T-helper 2 cell treated with Interferon-gamma antibody and Interleukin-4, amounts not matched to agents 5 μg/mL and 100 μg/mL, for 36 hours (primary cell): ENCODE measurements at places on chromosomes 6 and 20.

GRCh38 chr6:167711211-167711610 lies 115.5 kb upstream of the AFDN start:
- no peak for DNase-seq

- no peak for DNase-seq
Measured at GRCh38 chr20:51696304-51697071, 71.7 kb downstream of the ATP9A start.

DNA sequence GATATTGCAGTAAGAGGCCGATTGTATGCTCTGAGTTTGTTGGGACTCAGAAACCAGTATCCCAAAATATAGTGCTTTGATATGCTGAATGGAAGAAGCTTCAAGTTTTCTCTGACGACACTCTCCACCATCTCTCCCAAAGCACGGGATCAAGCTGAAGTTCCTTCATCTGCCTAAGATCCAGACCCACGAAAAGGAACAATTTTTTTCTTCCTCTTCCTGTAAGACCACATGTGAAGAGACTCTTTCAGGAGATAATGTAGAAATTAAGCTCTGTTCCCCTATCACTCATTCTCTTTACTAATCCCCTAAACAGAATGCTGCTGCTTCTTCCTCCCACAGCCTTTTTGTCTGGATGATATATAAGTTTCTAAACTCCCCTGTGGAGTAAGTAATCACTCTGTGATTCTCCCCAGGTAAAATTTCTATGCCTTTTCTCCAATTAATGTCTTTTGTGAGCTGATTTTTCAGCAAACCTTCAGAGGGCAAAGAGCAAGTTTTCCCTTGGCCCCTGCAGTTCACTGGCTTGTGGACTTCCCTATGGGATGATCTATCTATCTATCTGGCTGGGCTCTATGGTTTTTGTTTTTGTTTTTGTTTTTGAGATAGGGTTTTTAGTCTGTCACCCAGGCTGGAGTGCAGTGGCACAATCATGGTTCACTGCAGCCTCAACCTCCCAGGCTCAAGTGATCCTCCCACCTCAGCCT lies 13.5 kb upstream of the PNRC1 start:
- DNase-seq, result no peak

- DNase-seq, result no peak
Measured at GRCh38 chr6:69937402-69938136, 71.2 kb downstream of the COL19A1 start.

DNA sequence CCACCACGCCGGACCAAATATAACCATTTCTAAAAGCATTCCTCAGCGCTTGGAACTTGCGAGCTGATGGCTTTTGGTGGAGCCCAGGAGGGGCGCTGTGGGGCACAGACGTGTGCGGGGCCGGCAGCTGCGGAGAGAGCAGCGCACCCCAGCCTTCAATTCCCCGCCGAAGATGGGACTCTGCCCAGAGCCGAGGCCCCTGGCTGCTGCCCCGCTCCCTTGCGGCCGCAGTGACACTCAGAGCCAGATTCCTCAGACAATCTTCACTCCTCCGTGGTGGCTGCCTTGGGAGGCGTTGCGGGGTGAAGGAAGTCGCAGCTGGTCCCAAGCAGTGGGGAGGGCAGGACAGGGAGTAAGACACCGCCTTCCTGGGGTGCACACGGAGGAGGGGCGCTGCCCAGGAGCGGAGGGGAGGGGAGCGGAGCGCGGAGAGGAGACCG lies 87.7 kb downstream of the TMEM242 start:
- peak; percentile 35 for DNase-seq

- no peak for DNase-seq
Measured at GRCh38 chr6:53828215-53828614, 33.4 kb downstream of the LRRC1 start.

GRCh38 chr20:3678198-3678597 lies 3.6 kb downstream of the ADAM33 start:
- no peak for DNase-seq

DNA sequence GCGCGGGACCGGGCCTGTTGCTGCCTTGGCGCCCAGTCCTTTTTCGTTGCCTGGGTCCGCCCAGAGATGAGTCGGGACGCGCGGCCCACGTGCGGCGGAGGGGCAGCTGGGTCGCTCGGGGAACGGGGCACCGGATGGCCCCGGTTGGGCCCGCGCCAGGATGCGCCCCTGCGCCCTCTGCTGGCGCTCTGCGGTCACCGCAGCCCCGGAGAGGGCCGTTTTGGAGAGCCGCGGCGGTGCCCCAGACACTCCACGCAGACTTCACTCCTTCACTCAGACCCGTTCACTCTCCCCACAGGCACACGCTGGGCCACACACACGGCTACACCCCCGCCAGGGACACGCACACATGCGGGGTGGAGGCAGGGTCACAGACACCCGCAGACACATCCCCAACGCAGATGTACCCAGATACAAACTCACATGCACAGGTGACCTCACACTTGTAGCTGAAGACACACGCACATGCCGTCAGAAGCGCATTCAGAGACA lies 38.8 kb downstream of the SRC start:
- peak; percentile 79 for DNase-seq

DNA sequence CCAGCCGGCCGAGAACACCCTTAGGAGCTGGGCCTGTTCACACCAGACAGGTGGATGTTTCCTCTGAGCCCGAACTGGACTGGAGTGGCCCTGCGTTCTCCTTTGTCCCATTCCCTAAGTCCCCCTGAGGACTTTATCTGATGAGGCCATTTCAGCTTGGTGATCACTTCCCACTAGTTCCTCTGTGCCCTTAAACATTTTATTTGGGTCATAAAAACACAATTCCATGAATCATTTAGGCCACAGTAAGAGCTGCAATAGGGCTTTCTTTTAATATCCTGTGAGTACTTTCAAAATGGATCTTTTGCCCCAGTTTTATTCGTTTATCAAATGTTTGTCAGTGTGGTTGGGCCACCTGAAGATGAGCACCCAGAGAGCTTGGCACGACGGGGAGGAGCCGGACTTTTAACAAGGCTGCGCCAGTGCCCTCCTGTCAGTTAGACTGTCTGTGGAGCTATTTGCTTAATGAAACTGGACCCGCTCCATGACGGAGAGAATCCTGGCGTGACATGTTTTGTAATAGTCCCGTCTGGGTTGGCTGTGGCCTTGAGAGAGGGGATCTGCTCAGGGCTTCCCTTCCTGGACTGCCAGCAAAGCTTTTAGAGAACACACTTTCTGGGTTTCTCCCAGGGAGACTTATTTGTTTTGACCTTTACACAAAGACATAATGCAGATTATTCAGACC lies 53.5 kb downstream of the ZDHHC14 start:
- DNase-seq, result no peak

GRCh38 chr6:46610862-46611553 lies 41.6 kb downstream of the CYP39A1 start:
- DNase-seq, result no peak

DNA sequence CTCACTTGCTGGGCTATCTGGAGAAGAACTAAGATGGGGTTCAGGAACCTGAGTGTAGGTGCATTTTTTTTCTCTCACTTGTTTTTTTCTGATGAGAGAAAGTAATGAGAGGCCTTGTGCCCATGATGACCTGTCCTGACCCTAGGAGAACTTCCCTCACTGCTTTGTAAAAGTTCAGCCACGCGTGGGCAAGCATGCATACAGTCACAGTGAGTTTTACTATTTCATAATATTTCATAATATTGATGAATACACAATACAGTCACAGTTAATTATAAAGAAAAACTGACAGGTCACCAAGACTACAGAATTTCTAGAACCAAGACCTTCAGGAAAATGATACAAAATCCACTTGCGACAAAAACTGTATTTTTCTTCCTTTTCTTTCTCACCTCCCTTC lies 111.8 kb downstream of the MAP7 start:
- DNase-seq, result no peak

- DNase-seq, result no peak
Measured at GRCh38 chr6:22399693-22400092, 102.9 kb upstream of the PRL start.

GRCh38 chr20:2132461-2132901 lies 30.9 kb downstream of the STK35 start:
- DNase-seq, result no peak

DNA sequence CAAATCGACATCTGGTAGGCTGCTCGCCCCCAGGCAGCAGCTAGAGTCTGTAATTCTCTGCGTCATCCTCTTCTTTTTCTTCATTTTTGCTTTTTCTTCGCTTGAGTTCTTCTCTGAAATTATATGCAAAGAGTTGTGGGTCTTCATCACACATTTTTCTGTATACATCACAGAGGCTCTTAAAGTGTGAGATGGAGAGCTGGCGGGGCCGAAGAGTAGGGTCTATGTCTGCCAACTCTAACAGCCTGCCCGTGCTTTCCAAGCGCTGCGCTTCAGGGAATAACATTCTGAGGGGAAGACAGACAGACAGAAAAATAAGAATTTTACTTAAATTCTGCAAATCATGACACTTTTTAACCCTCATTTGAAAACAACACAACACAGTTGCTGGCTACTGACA lies 6.0 kb upstream of the CLDN20 start:
- DNase-seq, result no peak

- DNase-seq, result no peak
Measured at GRCh38 chr6:4907602-4908001, 96.2 kb downstream of the RPP40 start.

DNA sequence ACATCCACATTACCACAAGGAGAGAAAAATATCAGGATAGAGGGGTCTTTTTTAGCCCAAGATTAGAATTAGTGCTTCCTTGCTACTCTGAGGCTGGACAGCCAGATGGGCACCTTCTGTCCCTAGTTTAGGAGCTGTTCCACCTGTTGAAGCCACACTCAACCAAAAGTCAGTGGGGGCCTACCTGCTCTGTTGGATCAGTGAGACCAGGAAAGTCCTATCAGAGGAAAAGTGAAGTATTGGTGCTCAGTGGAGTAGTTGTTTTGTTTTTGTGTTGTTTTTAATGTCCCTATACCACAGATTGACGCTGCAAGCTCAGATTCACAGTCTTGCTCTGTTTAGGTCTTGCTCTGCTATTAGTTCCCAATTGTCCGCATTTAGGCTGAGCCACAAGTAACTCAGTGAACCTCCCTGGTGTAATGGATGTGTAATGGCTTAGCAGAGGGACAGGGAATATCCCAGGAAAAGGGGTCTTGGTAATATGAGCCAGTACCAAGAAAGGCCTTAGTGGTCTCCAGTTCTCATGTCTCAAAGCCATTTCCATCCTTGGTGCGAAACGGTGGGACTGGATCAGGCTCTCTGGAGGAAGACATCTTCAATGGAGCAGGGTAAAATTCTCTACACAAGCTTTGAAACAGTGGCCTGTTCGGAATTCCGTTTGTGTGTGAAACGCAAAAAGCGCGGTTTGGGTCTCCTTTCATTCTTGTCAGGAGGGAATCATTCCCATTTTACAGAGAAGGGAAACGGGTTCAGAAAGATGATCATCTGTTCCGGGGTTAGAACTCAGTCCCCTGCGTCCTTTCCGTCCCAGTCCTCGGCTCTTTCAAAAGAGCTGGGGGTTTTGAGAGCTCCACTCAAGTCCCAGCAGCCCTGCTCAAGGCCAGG lies 631 bp upstream of the PABPC1L start:
- no peak for DNase-seq

GRCh38 chr20:12028771-12029170 lies 111.1 kb downstream of the BTBD3 start:
- DNase-seq, result no peak

DNA sequence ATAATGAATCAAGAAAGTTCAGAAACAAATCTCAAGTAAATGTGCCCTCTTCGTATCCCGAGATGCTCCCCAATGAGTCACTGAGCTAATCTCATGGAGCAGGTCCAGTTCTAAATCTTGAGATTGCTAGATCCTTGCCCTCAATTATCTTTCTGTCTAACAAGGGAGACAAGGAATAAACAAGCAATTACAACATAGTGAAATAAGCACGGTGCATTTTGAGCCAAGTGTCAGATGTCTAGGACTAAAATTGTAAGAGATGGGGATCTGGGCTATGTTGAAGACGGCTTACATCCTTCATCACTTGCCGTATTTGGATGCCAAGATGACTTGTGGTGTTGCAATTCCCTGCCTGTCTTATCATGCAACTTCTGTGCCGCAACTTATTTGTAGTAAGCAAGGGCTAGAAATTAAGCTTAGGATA lies 56.5 kb upstream of the ADGRF1 start:
- no peak for DNase-seq

DNA sequence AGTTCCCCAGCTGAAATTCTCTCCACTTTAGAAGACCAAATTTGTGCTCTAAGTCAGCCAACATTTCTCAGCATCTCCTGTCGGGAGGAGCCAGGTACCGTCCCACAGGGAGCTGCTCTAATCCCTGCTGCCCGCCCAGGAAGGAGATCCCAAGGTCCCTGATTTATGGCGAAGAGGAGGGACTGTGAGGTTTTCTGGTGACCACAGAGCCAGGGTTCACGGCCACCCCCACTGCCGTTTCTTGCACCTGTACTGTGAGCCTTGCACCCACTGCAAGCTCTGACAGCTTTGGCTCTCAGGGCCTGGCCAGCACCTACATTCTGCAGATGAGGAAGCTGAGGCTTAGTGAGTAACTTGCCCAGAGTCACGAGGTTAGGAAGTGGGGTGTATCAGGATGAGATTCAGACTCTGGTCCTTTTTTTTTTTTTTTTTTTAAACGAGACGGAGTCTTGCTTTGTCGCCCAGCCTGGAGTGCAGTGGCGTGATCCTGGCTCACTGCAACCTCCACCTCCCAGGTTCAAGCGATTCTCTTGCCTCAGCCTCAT lies 34.9 kb downstream of the FOXC1 start:
- no peak for DNase-seq

DNA sequence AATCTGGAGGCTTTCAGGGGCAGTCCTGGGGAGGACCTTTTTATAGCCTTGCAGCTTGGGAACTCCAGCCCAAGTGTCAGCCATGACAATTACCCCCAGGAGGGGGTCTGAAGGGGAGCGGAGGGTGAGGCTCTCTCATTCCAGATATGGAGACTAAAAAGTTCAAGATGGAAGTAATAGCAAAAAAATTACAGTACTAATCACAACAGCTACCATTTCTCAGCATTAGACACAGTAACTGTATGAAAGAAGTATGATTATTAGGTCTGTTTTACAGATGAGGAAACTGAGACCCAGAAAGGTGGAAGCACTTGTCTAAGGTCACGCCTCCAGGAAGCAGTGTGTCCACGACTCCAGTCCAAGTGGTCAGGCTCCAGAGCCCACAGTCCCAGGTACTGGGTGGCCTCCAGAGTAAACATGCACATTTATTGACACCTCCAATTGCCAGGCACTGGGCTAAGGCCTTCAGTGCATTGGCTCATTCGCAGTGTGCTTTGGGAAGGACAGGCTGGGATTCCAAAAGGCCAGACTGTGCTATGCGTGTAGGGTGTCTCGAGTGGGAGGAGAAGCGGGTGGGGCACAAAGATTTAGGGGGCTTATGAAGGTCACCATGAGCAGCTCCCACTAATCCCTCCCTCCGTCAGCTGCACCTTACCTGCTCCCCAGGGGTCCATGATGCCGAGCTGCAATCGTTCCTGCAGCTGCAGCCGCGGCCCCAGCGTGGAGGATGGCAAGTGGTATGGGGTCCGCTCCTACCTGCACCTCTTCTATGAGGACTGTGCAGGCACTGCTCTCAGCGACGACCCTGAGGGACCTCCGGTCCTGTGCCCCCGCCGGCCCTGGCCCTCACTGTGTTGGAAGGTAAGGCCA lies 2.3 kb downstream of the NRSN2 start:
- DNase-seq, result no peak

DNA sequence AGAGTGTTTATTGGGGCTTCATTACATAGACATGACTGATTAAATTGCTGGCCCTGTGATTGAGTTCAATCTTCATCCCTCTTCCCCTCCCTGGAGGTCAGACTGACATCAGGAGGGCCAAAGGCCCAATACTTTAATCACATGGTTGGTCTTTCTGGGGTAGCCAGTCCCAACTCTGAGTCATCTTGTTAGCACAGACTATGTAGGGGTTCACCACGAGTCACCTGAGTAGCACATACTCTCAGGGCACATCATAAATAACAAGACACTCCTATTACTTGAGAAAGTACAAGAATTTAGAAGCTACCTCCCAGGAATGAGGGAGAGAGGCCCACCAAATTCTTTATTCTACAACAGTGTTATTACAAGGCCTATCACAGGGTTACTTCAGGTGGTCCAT lies 11.3 kb downstream of the GINS1 start:
- DNase-seq, result no peak
